Stimulated activated CD4-positive, alpha-beta T cell treated with anti-CD3 and anti-CD28 coated beads, TNF-alpha, amount 100 ng/mL, for 1 hour (primary cell): ENCODE measurements at places on chromosomes 5 and 9.

DNA sequence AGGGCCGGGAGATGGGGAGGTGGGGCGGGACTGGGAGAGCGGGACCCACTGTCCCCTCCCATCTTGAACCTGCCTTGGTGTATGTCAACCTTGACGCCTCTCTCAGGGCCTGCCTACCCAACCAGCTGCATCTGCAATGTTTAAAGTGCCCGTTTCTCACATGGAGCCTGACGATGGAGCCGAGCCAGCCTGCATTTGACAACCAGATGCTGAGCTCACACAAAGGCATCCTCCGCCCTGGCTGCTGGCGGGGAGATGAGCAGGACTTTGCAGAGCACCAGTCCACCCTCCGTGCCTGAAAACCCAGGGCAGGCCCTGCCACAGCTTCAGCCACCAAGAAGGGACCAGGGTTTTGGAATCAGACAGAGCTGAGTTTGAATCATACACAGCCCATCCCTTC, 141.1 kb upstream of the SMIM23 start:
- no peak for DNase-seq

DNA sequence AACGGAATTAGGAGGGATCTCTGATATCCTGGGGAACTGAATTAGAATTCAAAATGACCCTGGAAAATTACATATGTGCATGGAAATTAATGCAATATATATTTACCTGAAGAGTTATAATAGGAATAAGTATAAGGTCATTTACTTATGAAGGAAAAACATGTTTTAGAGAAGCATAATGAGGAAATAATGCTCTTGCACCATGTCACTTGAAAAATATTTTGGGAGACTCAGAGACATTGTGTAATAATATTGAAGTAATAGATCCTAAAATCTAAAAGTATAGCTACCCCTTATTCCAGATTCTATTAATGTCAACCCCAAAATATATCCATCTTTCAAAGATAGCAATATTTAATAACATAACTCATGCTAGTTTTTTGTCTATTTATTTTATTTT, 28.4 kb downstream of the SPZ1 start:
- DNase-seq: no peak

DNA sequence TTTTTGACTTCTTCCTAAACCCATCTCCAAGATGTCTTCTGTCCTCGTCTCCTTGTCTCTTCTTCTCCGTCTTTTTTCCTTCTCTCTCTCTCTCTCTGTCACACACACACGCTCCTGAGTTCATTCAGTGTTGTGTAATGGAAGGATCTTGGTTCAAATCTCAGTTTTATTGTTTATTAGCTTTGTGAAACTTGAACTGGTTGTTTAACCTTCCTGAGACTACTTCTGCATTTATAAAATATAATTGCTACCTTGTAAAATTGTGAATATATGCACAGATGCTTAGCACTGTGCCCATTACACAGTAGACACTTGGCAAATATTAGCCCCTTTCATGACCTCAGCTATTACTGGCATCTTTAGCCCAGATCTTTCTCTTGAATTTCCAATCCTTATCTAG, 2.4 kb upstream of the NADK2 start:
- no peak for DNase-seq

DNA sequence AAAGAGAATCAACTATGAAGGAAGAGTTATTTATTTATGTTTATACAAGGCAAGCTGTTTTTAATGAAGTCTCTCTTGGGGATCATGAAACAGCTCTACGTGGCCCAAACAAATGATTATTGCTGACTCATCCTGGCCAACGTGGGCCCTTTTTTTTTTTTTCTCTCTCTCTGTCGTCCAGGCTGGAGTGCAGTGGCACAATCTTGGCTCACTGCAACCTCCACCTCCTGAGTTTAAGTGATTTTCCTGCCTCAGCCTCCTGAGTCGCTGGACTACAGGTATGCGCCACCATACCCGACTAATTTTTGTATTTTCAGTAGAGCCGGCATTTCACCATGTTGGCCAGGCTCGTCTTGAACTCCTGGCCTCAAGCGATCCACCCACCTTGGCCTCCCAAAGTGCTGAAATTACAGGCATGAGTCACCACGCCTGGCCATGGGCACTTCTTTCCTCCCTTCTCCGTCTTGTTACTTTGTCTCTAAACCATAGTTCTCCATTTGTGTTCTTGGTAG, 98.3 kb downstream of the BASP1 start:
- no peak for DNase-seq

- DNase-seq: no peak
These were observed 29.7 kb upstream of the SLC1A3 start for GRCh38 chr5:36576721-36577120.

GRCh38 chr5:73373814-73374510, 74.6 kb downstream of the FOXD1 start:
- no peak for DNase-seq

DNA sequence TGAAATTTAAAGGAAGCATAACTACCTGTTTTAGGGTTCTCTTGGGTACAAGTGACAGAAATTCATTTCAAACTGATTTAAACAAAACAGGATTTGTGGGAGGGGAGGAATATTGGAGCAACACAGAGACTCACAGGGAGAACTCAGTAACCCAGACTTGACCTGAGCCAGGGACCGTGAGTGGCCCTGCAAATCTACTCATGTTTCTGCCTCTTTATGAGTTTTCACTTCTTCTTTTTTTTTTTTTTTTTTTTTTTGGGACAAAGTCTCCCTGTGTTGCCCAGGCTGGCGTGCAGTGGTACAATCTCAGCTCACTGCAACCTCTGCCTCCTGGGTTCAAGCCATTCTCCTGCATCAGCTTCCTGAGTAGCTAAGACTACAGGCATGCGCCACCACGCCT, 405.6 kb upstream of the ZNF608 start:
- no peak for DNase-seq

DNA sequence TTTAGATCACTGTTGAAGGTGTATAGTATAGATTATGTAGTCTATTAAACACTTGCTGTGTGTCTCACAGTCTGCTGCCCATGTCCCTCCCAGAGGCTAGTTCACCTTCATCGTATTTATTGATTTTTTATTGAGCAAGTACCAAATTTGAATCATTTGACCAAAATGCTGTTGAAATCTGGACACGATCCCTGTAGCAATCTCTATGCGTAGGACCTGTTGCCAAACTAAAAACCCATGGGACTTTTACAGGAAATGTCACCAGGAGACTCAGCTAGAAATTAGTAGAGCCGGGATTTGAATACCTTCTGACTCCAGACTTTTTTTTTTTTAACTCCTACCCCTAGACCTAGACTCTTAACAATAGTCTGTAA, 17.5 kb downstream of the SLC31A1 start:
- DNase-seq: no peak

- no peak for DNase-seq
These were observed 129.0 kb downstream of the COL23A1 start for GRCh38 chr5:178461004-178461730.

- no peak for DNase-seq
These were observed 914.4 kb upstream of the SEMA6A start for GRCh38 chr5:117488976-117489500.

DNA sequence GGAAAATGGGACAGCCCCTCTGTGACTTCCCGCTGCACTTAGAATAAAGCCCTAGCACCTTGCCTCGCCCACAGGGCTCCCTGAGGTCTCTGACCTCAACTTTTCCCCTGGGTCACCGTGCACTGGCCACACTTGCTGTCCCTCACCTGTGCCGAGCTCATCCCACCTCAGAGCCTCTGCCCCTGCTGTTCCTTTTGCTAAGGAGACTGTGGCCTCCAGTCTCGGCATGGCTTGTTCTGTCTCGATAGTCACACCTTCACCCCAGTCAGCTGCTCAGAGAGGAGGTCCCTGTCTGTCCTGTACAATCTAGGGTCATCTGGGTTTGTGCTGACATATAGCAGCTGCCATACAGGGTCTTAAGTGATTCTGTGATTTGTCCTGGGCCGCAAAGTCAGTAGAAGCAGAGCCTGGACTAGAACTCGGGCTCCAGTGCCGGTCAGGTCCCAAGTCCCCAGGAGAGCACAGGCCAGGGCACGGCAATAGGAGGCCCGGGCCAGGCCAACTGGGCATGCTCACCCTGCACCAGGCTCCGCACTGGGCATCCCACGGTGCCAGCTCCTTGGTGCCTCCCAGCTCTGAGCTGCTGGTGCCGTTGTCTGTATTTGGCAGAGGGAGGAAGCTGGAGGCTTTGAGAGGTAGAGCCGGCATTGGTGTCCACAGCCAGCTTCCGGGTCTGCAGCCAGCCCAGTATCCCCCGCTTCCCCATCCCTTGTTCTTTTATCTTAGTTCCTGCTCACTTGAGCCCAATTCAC, 35.2 kb downstream of the NCS1 start:
- no peak for DNase-seq

GRCh38 chr5:169615561-169615960, 21.5 kb upstream of the DOCK2 start:
- no peak for DNase-seq

GRCh38 chr5:36596247-36596646, 10.2 kb upstream of the SLC1A3 start:
- DNase-seq: no peak

- DNase-seq: no peak
These were observed 30.6 kb downstream of the ZNF169 start for GRCh38 chr9:94289691-94290090.

GRCh38 chr5:179337796-179338676, 7.2 kb downstream of the ADAMTS2 start:
- DNase-seq: no peak

DNA sequence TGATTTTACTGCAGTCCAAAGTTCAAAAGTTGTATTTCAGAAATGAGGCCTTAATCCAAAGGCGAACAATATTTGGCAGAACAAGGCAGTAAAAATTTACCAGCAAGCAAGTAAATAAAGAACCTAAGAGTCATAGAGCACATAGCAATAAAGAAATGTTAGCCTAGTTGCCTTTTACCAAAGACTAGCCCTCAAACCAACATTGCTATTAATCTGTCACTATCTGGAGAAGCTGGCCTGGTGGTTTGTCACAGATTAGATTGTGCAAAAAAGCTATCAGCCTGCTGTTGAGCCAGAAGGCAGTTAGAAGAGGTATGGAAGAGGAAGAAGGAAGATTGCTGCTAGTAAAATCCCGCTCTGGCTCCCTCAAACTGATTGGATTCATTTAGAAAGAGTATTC, 304.7 kb upstream of the KLF4 start:
- no peak for DNase-seq

DNA sequence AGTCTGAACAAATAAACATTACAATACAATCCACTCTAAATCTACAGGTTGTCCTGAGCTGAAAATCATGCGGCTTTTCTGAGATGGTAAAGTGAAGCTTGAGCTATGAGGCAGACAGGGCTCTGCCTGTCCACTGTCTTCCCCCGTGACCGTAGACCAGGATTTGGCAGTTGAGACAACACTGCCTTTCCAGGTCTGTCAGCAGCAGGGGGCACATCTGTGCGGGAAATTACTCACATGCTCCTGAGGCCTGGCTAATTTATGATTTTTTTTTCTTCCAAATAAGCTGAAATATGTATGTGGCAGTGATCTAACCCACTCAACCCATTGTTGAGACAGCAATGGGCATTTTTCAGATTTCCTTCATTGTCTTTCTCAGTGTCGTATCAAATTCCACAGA, 307.9 kb downstream of the FBXL7 start:
- DNase-seq: no peak

DNA sequence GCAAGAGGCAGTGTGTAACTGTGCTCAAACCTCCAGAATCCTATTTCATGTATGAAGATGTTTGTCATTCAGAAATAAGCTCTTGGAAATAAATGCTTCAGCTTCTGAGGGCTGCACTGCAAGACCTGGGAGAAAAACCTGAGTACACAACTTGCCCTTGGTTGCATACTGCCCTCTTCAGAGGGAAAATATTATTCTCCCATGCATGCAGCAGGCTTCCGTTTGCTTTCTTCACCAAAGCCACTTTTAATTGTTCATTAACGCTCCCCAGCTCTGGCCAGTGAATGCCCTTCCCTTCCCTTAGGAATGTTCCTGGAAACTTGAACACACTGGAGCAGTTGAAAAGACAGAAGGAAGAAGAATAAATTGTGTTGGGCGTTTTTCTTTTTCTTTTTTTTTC, 2.5 kb upstream of the WHRN start:
- no peak for DNase-seq

GRCh38 chr9:91320299-91320698, 41.4 kb downstream of the AUH start:
- no peak for DNase-seq

DNA sequence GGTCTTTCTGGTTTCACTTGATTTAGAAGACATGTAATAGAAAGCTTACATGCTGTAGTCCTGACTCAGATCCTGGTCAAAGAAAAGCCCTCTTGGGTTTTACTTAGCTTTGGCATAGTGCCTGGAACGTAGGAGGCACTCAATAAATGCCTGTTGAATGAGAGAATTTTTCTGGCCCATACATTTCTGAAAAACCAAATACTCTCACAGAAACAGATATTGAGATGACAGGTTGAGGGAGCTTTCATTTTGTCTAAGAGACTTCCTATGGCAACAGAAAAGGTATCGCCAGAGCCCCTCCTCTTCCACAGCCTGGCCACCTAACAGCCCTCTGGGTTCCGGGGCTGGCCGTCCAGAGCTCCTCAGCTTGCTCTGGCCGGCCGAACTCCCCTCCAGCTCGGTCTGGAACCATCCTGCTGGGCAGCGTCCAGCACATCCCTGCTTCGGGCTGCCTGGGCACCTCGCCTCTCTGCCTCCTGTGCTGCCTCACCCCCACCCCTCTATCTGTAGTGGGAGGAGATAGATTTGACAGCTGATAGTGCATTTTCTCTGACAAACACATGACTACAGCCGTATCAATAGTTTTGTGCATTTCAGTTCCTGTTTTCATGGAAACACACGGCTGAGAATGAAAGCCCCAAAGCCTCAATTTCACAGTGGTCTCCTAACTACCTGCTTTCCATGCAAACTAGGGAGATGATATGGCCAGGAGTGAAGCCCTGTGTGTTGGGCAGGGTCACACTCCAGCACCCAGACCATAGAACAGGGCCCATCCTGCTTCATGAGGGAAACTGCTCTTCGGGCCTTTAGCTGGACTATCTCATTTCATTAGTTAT, 1.1 kb downstream of the IL4 start:
- DNase-seq: no peak

DNA sequence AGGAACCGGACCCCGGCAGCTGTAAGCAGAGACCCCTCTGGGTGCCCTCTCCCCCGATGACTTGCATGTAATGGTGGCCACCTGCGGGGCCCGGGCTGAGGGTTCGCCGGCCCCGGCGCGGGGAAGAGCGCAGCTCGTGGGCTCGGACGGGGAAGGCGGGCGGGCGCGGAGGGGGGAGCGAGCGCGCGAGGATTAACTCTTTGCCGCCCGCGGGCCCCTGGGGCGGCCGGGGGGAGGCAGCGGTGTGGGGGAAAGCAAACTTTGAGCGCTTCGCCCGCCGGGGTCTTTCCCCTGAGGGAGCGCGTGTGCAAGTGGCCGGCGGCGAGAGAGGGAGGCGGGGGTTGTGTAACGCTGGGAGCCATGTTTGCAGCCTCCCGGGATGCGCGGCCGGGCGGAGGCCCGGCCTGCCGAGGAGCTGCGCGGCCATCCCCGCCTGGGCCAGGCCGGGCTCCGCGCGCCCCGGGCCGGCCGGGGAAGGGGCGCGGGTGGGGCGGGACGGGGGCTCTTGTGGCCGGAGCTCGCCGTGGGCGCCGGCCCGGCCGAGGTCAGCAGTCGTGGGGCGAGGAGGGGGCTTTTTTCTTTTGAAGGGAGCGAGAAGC, 547 bp downstream of the ANP32B start:
- peak; percentile 33 for DNase-seq
